ENCODE measurements at places on chromosomes 5 and 9. TPM values are rescaled to one million over a fixed set of nuclear protein-coding genes. Genes with fewer than 3 reads are reported as not detected.

DNA sequence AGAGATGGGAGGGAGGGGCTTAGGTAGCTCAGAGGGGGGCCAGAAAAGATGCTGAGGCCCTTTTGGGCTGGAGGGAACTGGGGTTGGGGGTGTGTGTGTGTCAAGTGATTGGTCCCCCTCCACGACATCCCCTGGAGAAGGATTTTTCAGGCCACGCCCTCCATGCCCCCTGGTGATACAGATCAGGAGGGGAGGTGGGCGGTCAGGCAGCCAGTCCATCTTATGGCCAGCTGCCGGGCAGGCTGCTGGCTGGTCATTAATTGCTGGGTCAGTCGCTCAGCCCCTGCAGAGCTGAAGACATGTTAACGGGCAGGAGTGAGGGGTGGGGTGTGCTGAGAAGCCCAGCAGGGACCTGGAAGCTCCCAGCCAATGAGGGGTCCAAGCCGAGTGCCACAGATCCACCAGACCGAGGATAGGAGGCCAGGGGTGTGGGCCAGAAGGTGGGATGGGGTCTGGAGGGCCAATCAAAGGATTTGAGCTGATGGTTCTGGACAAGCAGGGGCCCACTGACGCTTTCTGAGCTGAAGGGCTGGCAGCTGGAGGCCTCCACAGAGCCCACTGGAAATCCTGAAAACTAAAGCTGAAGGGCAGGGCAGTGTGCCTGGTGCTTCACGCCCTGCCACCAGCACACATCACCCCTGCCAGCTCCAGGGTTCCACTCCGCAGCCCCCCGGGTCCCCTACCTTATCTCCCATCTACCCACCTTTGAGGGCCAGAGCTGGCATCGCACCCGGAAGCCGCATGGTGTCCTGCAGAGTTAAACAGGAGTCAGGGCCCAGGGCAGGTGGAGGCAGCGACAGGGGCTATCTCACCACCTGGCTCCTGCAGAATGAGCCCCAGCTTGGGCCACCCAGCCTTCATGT lies 19.1 kb downstream of the PDGFRB start:
- no peaks in the 10 kb centered on the region for H3K4me1 ChIP-seq
- no peak overlapping the region for H3K27ac ChIP-seq
- DNase-seq = no peak
- H3K4me3 ChIP-seq = no peak overlapping the region
- no peaks in the 10 kb centered on the region for H3K36me3 ChIP-seq

Gene PCDHB4
- total RNA-seq = not detected

- no peaks in the 10 kb centered on the region for H3K4me1 ChIP-seq
- no peak for DNase-seq
- H3K36me3 ChIP-seq = no peaks in the 10 kb centered on the region
Observed at GRCh38 chr5:59725392-59725767, 168.1 kb downstream of the PDE4D start.

- H3K4me1 ChIP-seq = no peaks in the 10 kb centered on the region
- DNase-seq = no peak
- no peaks in the 10 kb centered on the region for H3K36me3 ChIP-seq
- H3K4me3 ChIP-seq = no peak overlapping the region
- no peaks in the 10 kb centered on the region for H3K27me3 ChIP-seq
Observed at GRCh38 chr5:67581203-67581602, 384.6 kb upstream of the CD180 start.

Gene KIF4B
- total RNA-seq = not detected
